ENCODE measurements at places on chromosomes 4 and X.

DNA sequence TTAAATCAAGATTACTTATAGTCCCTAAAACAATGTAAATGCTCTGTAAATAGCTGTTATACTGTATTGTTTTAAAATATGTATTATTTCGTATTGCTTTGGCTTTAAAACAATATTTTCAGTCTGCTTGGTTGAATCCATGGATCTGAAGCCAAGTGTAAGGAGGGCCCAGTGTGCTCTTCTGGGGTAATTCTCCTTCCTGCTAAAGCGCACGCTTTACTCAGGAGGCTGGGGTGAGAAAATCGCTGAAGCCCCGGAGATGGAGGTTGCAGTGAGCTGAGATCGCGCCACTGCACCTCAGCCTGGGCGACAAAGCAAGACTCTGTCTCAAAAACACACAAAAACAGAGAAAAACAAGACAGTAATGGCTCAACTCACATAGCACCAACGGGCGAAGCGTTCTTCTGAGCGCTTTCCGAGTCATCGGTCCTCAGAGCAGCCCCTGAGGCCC, 391 bp upstream of the IDUA start:
- no peak for DNase-seq

- peak; percentile 2 for DNase-seq
Measured at GRCh38 chr4:181541396-181541795, 701.8 kb upstream of the TENM3 start.

DNA sequence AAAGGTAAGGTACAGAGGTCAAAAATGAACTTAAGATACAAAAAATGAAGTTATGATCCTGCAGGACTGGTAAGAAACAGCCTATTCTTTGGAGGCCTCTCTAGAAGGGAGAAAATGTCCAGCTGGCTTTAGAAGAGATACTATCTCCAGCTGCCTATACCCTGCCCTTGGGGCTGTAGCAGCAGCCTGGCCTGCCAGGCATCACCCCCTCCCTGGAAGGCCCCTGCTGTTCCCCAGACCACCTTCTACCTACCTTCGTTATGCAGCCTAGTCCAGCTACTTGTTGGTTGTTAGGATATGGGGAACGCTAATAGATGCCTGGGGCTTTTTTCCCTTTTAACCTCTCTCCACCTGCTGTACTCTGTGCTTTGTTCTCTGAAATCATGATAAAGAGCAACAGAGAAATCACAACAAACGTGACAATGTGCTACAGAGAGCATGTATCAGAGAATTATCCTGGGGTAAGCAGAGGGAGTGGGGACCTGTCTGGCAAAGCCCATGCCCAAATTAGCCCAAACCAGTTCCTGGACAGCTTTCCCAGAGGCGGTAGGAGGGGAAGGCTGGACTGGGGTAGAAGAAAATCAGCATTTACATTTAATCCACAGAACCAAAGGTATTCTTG, 34.5 kb downstream of the FRMD7 start:
- no peak for DNase-seq

- no peak for DNase-seq
Measured at GRCh38 chr4:32043248-32043633, 1323.1 kb downstream of the PCDH7 start.

DNA sequence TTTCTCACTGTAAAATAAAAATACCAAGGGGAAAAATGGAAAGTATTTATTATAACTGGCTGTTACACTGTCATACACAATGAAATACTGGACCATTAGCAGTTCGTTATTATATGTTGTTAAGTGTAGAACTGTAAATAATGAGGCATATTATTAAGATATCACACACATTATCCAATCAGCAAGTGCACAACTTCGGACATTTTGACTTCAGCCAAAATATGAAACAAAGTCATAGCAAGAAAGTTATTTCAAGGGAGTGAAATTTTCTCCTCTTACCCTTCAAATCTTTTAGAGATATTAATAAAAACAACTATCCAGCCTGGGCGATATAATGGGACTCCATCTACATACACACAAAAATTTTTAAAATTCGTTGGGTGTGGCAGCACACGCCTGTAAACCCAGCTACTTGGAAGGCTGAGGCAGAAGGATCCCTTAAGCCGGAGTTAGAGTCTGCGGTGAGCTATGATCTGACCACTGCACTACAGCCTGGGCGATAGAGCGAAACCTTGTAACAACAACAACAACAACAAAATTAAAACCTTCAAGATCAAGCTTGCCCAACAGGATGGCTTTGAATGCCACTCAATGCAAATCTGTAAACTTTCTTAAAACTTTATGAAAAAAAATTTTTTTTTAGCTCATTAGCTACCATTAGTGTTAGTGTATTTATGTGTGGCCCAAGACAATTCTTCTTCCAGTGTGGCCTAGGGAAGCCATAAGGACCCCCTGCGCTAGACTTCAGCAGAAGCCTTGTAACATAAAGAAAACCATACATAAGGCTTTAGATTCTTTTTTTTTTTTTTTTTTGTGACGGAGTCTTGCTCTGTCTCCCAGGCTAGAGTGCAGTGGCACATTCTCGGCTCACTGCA, 1.3 kb upstream of the CISD2 start:
- DNase-seq = no peak

- DNase-seq = no peak
Measured at GRCh38 chr4:111492496-111492895, 652.8 kb upstream of the FAM241A start.

Measured in fibroblast of villous mesenchyme (primary cell).